GF-D8 (cell line): ENCODE measurements at places on chromosomes 6 and 20.

GRCh38 chr20:13024596-13024995 is 15.8 kb downstream of the SPTLC3 start:
- no peak for DNase-seq

DNA sequence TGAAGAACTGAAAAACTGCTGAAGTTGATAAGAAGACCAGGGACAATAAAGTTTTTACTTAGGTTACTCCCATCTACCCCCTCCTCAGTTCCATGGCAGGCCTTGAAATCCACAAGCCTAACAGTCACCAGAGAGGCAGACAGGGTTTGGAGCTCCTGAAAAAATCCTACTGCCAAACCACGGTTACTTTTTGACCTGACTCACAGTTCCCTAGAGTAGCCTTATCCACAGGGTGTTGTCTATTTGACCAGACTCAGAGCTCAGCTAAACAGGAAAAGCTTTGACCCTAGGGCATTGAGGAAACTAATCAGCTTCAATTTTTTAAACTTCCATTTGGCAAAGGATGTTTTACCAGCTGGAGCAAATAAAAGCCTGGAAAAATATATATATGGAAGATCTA is 257.7 kb upstream of the NT5E start:
- no peak for DNase-seq

- no peak for DNase-seq
Observed at GRCh38 chr6:26159357-26160273, 72.4 kb downstream of the HFE start.

- DNase-seq, result no peak
Observed at GRCh38 chr20:19213946-19214490, 1.6 kb downstream of the SLC24A3 start.

DNA sequence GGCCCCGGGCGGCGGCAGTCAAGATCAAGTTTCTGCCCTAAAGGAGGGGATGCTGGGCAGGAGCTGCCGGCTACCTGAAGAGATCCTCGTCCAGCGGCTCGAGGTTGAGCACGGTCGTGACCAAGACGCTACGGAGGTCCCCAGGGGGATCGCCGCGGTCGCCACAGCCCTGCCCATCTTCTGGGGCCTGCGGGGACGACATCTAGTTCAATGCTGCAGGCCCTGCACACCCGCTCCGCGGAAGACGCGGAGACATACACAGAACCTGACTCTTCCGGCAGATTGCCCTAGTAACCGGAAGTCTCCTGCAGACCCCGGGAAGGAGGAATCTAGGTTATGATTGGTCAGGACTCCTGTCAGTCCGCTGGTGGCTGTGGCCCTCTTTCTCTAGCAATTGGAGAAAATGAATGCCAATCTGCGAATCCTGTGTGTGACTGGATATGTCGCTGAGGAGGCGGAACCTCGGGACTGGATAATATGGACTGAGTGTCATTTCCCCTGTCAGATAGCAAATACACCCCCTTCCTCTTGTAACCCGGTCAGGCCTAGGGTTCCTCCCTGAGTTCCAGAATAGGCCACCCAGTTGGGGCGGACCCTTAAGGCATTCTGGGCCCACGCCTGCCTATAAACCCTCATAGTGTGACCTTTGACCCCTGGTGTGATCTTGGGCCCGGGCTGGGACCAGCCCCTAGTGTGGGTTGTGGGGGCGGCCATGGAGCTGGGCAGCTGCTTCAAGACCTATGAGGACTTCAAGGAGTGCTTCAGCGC is at the start of the genes ACOT8 and ZSWIM3:
Gene ACOT8, minus strand, starts transcription at position 279 of the 768 bp plus-strand sequence. Its CDS starts 77 bp downstream, at position 202.
Gene ZSWIM3, plus strand, starts transcription at position 501 of the 768 bp plus-strand sequence. Its CDS starts 212 bp downstream, at position 713.
- DNase-seq, result peak; percentile 99

- no peak for DNase-seq
Observed at GRCh38 chr6:162705736-162706135, 21.8 kb downstream of the PRKN start.

DNA sequence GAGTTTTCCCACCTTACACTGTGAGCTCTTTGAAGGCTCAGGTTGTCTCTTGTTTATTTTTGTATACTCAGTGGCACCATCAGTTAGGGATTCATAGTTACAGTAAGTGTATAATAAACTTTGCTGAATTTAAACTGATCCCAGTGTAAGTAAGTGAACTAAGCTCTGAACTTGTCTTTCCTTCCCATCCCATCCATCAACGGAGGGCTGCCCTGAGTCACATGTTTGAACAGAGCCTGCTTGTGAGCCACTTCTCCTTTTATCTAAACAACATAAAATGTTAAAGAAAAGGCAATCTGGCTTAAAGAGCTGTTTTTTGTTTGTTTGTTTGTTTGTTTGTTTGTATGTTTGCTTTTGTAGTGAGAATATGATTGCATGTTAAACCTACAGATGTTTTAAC is 185.7 kb upstream of the MARCKS start:
- DNase-seq, result no peak

- DNase-seq, result no peak
Observed at GRCh38 chr20:58463256-58463655, 51.9 kb downstream of the APCDD1L start.

GRCh38 chr6:169213814-169214520 is 39.7 kb downstream of the THBS2 start:
- DNase-seq, result no peak

GRCh38 chr20:62051546-62052255 is 14.0 kb downstream of the TAF4 start:
- no peak for DNase-seq

GRCh38 chr6:86856379-86856778 is 80.9 kb upstream of the HTR1E start:
- DNase-seq, result no peak

GRCh38 chr20:37954626-37955025 is 51.7 kb downstream of the VSTM2L start:
- no peak for DNase-seq

DNA sequence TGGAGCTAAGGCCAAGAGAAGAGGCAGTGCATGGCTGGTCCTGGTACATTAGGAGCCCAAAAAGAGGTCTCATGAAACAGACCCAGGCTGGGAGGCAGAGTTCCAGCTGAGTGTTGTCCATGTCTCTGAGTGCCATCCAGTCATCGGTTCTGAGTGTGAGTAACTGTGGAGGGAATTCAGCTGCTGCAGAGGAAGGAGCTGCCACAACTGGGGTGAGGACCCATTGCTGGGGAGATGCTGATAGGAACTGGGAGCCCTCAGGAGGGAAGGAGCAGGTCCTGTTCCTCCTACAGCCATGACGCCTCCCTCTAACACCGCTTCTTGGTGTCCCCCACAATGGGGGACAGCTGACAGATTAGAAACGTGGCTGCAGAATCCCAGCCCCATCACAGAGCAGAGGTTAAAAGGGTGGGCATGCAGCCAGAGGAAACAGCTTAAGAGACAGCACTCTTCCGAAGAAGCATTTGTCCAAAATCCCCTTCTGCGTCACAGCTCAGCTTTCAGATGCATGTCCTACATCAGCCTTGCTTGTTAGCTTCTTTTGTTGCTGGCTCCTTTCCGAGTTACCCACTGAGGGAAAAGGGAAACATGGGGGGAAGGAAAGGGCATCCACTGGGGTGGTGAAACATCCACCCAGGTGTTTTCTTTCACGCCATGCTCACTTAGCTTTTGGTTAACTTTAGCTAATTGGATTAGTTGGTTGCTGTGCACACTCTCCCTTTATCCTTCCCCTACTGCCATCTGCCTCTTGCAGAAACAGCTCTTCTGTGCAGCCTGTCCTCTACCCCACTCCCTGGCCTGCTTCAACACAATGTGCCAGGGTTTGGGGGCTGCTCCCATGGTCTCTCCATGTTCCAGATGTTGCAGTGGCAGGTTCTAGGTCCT is 239.2 kb downstream of the SYNDIG1 start:
- DNase-seq, result no peak

DNA sequence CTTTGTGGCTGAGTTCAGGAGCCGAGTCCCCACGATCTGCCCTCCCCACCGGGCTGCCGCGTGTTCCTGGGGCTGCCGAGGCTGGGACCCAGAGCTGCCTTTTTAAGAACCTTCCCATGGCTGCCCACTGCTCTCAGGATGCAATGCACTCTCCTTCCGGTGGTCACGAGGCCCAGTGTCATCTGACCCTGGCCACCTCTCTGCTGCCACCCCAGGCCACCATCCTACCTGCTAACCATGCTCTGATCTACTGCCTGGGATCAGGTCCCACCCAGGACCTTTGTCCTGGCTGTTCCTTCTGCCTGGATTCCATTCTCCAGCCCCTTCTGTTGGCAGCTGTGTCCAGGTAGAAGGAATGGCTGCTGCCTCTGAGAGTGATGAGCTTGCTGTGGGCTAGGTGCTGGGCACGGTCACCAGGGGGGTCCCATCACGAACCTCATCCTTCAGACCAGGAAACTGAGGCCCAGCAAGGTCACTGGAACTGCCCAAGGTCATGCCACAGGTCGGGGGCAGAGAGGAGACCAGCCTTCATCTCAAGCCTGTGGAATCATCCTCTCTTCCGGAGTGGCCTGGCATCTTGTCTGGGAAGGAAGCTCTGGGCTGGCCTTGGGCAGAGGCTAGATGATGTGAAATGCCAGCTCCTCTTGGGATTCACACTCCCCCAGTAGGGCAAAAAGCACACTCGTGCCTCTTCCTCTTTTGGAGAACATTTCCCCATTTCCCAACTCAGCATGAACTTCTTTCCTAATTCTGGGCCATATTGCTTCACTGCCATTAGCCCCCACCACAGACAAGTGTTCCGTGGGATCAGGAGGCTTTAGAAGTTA is 20.5 kb downstream of the PCK1 start:
- DNase-seq, result peak; percentile 1

- no peak for DNase-seq
Observed at GRCh38 chr6:76221525-76221924, 149.1 kb upstream of the IMPG1 start.

DNA sequence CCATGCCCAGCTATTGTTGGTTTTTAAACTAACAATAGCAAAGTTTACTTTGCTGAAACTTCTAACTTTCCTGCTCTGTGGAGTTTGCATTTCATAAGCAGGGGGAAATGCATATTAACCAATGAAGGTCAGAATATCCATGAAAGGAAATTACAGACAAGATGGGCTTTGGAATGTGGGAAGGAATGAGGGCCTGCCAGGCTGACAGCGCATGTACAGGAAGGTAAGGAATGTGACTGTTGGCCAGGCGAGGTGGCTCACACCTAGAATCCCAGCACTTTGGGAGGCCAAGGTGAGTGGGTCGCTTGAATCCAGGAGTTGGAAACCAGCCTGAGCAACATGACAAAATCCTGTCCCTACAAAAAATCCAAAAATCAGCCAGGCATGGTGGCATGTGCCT is 49.6 kb downstream of the CDK5RAP1 start:
- DNase-seq, result no peak

- no peak for DNase-seq
Observed at GRCh38 chr20:31869942-31870725, at the start of the genes DUSP15 and TTLL9. Gene DUSP15, minus strand, starts transcription at chr20:31870527. Its CDS starts 190 bp downstream, at chr20:31870337. Gene TTLL9, plus strand, starts transcription at chr20:31870634. Its CDS starts 493 bp downstream, at chr20:31871127.

DNA sequence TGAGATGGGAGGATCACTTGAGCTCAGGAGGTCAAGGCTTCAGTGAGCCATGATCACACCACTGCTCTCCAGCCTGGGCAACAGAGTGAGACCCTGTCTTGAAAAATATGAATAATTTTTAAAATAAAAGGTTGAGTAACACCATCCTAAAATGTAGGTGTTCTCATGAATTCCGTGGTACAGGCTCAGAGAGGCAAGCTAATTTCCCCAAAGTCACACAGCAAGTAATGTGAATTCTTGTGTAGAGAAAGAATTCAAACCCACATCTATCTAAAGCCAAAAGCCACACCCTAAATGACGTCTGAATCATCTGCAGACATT is 80.5 kb downstream of the ZNF217 start:
- DNase-seq, result no peak

DNA sequence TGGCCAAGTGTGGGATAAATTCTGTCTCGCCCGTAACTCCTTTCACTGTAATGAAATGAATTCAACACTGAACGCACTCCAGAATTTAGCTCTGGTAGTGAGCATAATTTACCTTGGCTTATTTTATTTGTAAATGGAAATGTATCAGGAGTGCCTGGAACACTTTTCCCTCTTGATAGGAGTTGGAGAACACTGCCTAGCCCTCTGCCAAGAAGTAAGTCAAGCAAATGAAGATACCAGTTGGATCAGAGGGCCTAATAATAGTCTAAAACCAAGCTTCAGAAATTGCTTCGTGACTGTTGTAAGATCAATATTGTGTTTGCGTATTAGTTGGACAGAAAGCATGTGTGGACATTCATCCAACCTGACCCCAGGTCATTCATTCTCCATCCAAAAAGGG is 64.6 kb upstream of the TPD52L1 start:
- no peak for DNase-seq

GRCh38 chr6:127949251-127949650 is 48.4 kb upstream of the THEMIS start:
- DNase-seq, result no peak

DNA sequence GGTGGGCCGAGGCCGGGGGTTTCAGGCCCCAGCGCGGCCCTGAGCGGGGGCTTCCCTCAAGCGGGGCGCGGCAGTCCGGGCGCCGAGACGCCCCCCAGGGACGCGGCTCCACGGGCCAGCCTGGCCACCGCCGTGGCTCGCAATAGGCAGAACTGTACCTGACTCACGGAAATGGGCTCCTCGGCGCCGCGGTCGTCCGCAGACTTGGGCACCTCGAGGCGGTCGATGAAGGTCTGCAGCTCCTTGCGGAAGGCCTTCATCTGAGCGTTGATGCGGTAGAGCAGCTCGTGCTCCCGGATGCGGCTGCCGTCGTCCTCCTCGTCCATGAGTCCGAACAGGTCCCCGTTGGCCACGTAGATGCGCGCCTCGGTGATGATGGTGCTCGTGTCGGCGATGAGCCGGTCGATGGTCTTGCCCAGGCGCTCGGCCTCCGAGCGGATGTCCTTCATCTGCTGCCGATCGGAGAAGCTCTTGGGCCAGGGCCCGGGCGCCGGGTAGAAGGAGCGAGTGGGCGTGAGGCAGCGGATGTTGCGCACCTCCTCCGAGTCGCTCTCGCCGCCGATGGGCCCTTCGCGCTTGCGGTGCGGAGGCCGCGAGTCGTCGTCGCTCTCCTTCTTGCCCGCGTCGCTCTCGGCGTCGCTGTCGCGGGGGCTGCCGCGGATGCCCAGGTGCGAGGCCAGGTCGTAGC is 16.1 kb upstream of the KIAA0408 start:
- no peak for DNase-seq

GRCh38 chr6:112910256-112910655 is 563.1 kb downstream of the RFPL4B start:
- no peak for DNase-seq

DNA sequence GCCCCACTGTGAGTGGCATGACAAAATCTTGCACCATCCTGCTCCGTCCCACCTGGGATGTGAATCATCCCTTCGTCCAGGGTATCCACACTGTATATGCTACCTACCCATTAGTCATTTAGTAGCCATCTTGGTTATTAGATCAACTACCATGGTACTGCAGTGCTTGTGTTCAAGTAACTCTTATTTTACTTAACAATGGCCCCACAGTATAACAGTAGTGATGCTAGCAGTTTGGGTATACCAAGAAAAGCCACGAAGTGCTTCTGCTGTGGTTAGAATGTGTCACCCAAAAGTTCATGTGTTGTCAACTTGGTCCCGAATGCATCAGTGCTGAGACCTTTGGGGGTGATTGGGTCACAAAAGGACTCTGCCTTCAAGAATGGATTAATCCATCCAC is 11.7 kb downstream of the OSER1 start:
- no peak for DNase-seq

- no peak for DNase-seq
Observed at GRCh38 chr20:25248786-25249172, 894 bp downstream of the PYGB start.
